ENCODE measurements at places on chromosomes 6 and 20.

GRCh38 chr6:52293067-52293466, 8.5 kb upstream of the MCM3 start:
- DNase-seq = no peak

- DNase-seq = no peak
Measured at GRCh38 chr20:49698477-49698876, 15.2 kb downstream of the B4GALT5 start.

DNA sequence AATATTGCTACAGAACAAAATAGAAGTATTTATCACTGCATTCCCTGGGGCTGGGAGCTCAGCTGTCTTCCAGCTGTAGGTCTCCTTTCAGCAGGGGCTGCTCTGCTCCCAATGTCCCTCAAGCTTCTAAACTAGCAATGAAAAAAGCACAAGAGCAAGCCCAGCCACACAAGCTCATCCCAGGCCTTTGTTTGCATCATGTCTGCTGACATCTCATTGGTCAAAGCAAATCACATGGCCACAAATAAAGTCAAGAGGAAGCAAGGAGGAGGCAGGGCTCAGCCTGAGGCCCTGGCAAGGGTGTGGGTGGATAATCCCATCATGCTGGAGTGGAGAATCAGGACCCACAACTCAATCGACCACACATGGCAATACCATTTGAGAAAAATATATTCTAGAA, 2.2 kb upstream of the BFSP1 start:
- DNase-seq = peak; percentile 45

DNA sequence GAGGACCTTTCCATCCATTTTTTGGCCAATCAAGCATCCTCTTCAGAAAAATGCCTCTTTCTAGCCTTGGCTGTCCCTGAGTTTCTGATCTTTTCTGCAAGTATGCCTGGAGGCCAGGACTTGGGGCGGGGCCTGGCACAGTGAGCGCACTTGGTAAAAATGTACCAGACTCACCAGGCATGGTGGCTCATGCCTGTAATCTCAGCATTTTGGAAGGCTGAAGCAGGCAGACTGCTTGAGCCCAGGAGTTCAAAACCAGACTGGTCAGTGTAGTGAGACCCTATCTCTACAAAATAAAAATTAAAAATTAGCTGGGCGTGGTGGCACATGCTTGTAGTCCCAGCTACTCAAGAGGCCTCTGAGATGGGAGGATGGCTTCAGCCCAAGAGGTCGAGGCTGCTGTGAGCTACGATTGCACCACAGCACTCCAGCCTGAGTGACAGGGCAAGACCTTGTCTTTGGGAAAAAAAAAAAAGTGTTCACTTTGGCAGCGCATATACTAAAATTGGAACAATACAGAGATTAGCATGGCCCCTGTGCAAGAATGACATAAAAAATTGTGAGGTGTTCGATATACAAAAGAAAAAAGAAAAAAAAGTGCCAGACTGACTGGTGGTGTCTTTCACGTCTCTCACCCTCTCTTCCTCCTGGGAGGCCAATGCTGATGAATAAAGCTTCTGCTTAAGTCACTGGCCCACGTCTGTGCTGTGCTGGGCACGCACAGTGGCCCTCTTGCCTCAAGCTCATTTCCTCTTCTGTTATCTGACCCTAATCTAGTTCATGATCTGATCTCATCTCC, 18.1 kb upstream of the SLC9A8 start:
- DNase-seq = no peak

DNA sequence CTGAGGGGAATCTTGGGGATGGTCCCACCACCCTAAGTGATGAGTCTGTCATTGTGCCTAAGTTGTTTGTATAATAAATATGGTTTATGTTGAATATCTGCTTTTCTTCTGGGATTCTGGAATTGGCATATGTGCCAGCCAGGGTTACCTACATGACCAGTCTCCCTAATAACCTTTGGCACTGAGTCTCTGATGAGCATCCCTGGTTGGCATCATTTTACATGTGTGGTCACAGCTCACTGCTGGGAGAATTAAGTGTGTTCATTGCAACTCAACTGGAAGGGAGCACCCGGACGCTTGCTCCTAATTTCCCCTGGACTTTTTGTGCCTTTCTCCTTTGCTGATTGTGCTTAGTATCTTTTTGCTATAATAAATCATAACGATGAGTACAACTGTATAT, 8.1 kb downstream of the SMAP1 start:
- no peak for DNase-seq

DNA sequence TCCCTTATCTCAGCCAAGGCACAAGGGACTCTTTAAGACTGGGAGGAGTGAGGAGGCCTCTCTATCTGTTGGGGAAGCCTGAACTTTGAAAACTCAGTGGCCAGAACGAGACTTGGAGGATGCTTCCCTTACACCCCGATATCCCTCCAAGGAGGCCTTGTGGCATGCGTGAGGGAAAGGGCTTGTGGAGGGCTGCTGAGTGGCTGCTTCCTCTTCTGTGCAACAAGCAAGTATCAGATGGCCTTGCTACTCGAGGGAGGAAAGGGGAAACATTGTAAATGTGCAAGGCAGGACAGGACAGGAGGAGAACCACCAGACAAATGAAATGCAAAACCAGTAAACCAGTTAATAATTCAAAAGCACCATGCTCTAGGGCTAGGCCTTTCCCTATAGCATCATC, 306.5 kb upstream of the MAP3K7 start:
- DNase-seq = no peak

- DNase-seq = no peak
Measured at GRCh38 chr6:157759028-157759427, 64.0 kb upstream of the SNX9 start.

DNA sequence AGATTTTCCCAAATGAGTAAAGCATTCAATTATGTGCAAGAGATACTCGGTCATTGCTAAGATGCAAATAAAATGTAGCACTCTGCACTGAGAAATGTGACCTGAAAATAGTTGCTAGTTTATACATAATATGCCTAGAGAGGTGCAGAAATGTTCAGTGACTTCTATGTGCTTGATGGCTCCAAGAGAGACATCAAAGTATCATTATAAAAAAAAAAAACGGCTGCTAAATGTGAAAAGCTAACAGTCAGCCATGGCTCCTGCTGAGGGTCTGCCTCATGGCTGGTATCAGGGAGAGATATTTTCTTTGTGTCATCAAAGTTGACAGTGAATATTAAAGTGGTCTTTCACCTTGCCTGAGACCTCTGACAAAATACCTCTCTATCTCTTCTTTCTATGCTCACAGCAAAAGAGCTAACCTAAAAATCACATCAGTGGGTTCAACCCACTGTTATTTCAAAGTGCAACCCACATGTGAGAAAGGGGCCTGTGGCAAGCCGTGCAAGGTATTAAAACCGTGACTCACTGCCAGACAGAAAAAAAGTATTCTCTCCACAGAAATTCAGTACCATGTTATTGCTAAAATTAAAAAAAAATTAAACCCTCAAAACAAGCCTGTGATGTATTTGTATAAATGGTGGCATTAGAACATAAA, 259.0 kb downstream of the HIVEP2 start:
- no peak for DNase-seq

DNA sequence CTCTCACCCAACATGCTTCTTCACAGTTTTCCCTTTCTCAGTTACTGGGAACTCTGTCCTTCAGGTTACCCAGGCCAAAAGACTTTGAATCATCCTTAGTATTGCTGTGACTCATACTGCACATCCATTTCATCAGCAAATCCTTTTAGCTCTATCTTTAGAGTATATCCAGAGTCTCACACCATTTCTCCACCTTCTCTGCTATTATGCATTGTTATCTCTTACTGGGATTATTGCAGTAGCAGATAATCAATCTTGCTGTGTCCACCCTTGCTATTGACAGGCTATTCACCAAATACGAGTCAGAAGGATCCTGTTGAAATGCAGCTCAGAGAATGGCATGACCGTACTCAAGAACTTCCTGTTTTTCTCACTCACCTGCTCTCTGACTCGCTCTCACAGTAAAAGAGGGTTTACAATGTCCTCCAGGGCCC, 57.3 kb downstream of the BCKDHB start:
- DNase-seq = peak; percentile 12

DNA sequence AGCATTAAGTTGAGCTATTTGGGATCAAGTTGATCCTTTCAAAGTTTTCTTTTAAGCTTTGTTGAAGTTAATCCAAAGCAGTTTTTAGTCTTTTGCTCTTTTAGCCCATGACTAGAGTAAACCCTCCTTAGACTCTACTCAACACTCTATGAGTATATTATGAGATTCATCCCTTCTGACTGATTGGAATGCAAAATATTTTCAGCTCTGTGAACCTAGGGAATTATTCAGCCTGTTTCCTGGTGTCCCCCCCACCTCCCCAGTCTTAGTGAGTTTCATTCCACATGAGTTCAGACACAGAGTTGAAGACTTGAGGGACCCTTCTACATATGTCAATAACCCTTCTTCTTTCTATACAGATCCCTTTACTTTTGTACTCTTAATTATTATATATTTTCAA, 413.7 kb downstream of the RFPL4B start:
- DNase-seq = no peak

- DNase-seq = no peak
Measured at GRCh38 chr6:137821491-137821890, 45.6 kb upstream of the TNFAIP3 start.

- peak; percentile 32 for DNase-seq
Measured at GRCh38 chr6:3977875-3978711, 100.8 kb downstream of the FAM217A start.

DNA sequence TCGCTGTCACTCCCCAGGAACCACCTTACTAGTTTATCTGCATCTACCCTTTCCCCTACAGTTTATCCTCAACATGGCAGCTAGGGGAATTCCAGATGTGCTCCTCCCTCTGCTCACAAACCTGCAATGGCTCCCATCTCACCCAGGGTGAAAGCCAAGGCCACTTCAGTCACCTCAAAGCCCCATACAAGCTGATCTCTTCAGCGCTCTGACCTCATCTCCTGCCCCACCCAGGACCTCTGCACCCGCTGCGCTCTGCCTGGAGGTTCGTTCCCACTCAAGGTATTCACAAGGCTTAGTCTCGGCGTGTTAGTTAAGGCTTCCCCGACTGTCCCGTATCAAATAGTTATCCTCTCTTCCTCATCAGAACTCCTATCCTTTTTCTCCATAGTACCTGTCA, 28.6 kb upstream of the SPDEF start:
- no peak for DNase-seq

- DNase-seq = peak; percentile 49
Measured at GRCh38 chr6:106973018-106973835, 1.3 kb downstream of the CD24 start.

DNA sequence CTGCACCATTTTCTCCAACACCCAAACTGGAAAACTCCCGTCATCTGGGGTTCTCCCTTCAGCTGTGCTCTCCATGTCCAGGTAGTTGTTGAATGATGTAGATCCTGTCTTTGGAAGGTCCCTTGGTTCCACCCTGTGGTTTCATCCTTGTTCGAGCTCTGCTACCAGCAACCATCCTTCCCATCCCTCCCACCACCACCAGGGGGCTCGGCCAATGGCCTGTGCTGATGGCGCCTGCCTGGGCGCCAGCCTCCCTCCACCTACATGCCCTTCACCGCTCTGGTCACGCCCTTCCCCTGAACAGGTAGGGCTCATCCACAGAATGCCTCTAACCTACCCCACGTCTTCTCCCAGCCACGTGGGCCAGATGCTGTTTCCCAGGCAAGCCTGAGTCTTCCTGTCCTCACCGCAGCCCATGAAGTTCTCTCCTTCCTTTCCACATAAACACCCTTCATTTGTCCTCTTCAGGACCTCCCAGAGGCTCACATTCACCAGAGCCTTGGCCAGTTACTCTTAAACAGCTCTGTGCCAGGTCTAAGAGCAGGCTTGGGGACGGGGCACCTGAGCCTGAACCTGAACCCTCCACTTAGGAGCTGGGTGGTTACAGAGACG, 75.1 kb upstream of the DUSP22 start:
- DNase-seq = no peak

- DNase-seq = peak; percentile 27
Measured at GRCh38 chr6:157054531-157054979, 268.8 kb downstream of the TMEM242 start.

- peak; percentile 56 for DNase-seq
Measured at GRCh38 chr6:24520929-24521546, 26.3 kb downstream of the ALDH5A1 start.

- peak; percentile 60 for DNase-seq
Measured at GRCh38 chr20:49508435-49509199, 26.1 kb upstream of the KCNB1 start.

GRCh38 chr6:102474041-102474807, 1080.7 kb downstream of the GRIK2 start:
- DNase-seq = no peak

DNA sequence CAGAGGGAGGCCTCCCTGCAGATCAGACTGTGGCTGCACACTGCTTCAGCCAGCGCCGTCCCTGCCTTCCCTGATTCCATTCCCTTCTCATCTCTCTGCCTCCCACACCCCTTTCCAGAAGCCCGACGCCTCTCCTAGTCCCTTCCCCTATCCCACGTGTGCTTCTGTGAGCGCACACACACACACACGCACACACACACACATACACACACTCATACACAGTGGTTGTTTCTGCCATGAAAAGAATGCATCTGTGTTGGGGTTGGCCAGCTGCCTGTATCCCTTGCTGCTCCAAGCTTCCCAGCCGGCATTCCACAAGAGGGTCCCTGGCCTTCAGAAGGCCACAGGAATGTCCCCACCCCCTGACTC, 51.7 kb downstream of the MOCS1 start:
- no peak for DNase-seq

DNA sequence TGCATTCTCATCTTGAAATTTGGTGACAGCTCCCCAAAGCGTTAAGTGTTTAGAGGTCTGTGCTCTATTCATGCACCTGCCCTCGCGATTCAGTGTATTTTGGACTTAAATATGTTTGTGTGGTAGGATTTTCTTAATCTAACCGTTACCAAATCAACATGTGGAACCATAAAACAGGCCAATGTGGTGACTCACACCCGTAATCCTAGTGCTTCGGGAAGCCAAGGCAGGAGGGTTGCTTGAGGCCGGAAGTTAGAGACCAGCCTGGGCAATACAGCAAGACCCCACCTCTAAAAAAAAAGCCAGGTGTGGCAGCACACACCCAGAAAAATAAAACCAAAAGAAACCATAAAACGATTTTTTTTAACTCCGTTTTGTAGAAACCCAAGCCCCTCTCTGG, 31.5 kb downstream of the PYGB start:
- no peak for DNase-seq

DNA sequence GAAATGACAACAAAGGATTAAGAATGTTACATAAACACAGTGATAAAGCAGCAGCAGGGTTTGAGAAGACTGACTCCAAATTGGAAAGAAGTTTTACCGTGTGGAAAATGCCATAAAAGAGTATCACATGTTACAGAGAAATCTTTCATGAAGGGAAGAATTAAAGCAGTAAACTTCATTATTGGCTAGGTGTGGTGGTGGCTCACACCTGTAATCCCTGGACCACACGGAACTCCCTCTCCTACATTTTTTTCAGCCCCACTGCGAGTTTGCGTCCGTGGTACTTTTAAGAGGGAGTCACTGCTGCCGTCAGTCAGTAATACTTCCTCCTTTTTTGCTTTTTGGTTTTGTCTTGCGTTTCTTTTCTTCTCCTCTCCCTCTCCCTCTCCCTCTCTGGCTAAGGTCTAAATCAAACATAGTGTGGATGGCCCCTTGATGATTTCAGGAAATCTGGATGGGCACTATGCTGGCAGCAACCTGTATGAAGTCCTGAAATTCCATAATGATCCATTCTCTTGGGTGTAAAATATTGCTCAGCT, 112.3 kb downstream of the MAN1A1 start:
- DNase-seq = no peak
